A549 treated with RU486 at 1 μM for 4 hours (cell line): ENCODE measurements at places on chromosomes 11 and 22. TPM values are rescaled to one million over a fixed set of nuclear protein-coding genes. Genes with fewer than 3 reads are reported as not detected.

CEP164 gene
- total RNA-seq, result 14.4 to 16.9 TPM (median 15.1 TPM) in 5 replicates

ARHGAP20 gene
- 0.02 TPM in 1 of 5 replicates, not detected in the others for total RNA-seq

MMP12 gene
- total RNA-seq, result 0.08 TPM in 1 of 5 replicates, not detected in the others

MUC6 gene
- total RNA-seq, result 0.01 TPM in 2 of 5 replicates, not detected in the others

RAPSN gene
- 0.07 TPM in 1 of 5 replicates, not detected in the others for total RNA-seq

RAB3IL1 gene
- total RNA-seq, result 10.2 to 13.2 TPM (median 12.8 TPM) in 5 replicates

MMP7 gene
- total RNA-seq, result 20.9 to 30.7 TPM (median 24.7 TPM) in 5 replicates

KRTAP5-2 gene
- total RNA-seq, result not detected in 5 replicates

ROBO4 gene
- total RNA-seq, result 0.02 TPM in 1 of 5 replicates, not detected in the others

CAPN5 gene
- 6.4 to 10.0 TPM (median 7.2 TPM) in 5 replicates for total RNA-seq

SLC22A6 gene
- not detected in 5 replicates for total RNA-seq

PIH1D2 gene
- 0.83 to 1.4 TPM (median 1.2 TPM) in 5 replicates for total RNA-seq

CDC42EP2 gene
- 12.9 to 17.9 TPM (median 15.8 TPM) in 5 replicates for total RNA-seq

OR5B21 gene
- not detected in 5 replicates for total RNA-seq

BRSK2 gene
- total RNA-seq, result 5.1 to 8.3 TPM (median 6.4 TPM) in 5 replicates

BSCL2 gene
- total RNA-seq, result 55.6 to 100 TPM (median 73.5 TPM) in 5 replicates

DGCR6 gene
- total RNA-seq, result 1.0 to 1.8 TPM (median 1.2 TPM) in 5 replicates

DERL3 gene
- 0.36 to 1.3 TPM (median 0.61 TPM) in 5 replicates for total RNA-seq

CRKL gene
- 20.2 to 24.0 TPM (median 22.3 TPM) in 5 replicates for total RNA-seq

DNAJB7 gene
- not detected in 5 replicates for total RNA-seq

INPPL1 gene
- total RNA-seq, result 57.2 to 83.7 TPM (median 69.6 TPM) in 5 replicates

MAPK8IP2 gene
- 2.2 to 4.2 TPM (median 3.8 TPM) in 5 replicates for total RNA-seq

TMEM121B gene
- total RNA-seq, result 0.09 to 0.20 TPM (median 0.18 TPM) in 5 replicates

OR4D5 gene
- not detected in 5 replicates for total RNA-seq

OR6T1 gene
- total RNA-seq, result not detected in 5 replicates

OR52I1 gene
- not detected in 5 replicates for total RNA-seq

ZNF215 gene
- 1.1 to 1.5 TPM (median 1.2 TPM) in 5 replicates for total RNA-seq

IRAG1 gene
- 0.01 to 0.05 TPM (median 0.02 TPM) in 3 of 5 replicates, not detected in the others for total RNA-seq

LDHAL6A gene
- not detected in 5 replicates for total RNA-seq

LBHD1 gene
- 5.0 to 5.5 TPM (median 5.2 TPM) in 5 replicates for total RNA-seq

MPPED2 gene
- not detected in 5 replicates for total RNA-seq

NDUFC2 gene
- total RNA-seq, result 183 to 271 TPM (median 248 TPM) in 5 replicates

ABTB2 gene
- 17.8 to 27.5 TPM (median 23.1 TPM) in 5 replicates for total RNA-seq

HBB gene
- not detected in 5 replicates for total RNA-seq

EFCAB6 gene
- total RNA-seq, result 0.16 to 0.99 TPM (median 0.36 TPM) in 5 replicates

KIF18A gene
- total RNA-seq, result 7.5 to 18.1 TPM (median 16.2 TPM) in 5 replicates

OR8D1 gene
- not detected in 5 replicates for total RNA-seq

SYT13 gene
- total RNA-seq, result 5.0 to 7.7 TPM (median 7.1 TPM) in 5 replicates

ELFN2 gene
- total RNA-seq, result 5.2 to 8.9 TPM (median 7.6 TPM) in 5 replicates

PRPF19 gene
- 159 to 198 TPM (median 187 TPM) in 5 replicates for total RNA-seq

LINC01488 gene
- not detected in 5 replicates for total RNA-seq

MB gene
- total RNA-seq, result 6.8 to 8.3 TPM (median 7.2 TPM) in 5 replicates

CARD18 gene
- not detected in 5 replicates for total RNA-seq

TMEM151A gene
- total RNA-seq, result 1.6 to 4.3 TPM (median 3.9 TPM) in 5 replicates

ACRV1 gene
- not detected in 5 replicates for total RNA-seq

PC gene
- 25.6 to 38.7 TPM (median 29.9 TPM) in 5 replicates for total RNA-seq

SLC5A1 gene
- total RNA-seq, result 0.03 to 0.05 TPM in 2 of 5 replicates, not detected in the others

CERK gene
- total RNA-seq, result 19.9 to 23.8 TPM (median 21.9 TPM) in 5 replicates

MRE11 gene
- total RNA-seq, result 9.0 to 19.1 TPM (median 15.4 TPM) in 5 replicates

TBX10 gene
- total RNA-seq, result not detected in 5 replicates
